Right hindlimb (tissue), 1 donor: ENCODE measurements at places on chromosomes 3 and 15.

GRCh38 chr15:94064676-94065313 lies 166.6 kb upstream of the MCTP2 start:
- no peak for DNase-seq

DNA sequence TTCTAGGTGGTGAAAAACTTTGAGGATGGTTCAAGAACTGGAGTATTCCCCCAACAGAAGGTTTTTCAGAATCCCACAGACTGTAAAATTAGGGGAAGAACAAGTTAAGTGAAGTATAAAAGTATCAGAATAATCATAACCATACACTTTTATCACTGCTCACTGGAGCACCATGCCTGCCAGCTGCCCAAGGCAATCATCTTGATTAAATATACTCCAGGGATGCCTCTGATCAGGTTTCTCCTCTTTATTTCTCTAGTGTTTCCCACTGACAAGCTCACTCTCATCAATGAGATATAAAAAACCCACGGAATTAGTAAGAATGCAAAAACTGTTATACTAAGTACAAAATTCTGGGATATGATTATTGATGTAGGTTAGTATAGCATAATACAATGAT lies 108.0 kb downstream of the STAG1 start:
- DNase-seq = no peak

DNA sequence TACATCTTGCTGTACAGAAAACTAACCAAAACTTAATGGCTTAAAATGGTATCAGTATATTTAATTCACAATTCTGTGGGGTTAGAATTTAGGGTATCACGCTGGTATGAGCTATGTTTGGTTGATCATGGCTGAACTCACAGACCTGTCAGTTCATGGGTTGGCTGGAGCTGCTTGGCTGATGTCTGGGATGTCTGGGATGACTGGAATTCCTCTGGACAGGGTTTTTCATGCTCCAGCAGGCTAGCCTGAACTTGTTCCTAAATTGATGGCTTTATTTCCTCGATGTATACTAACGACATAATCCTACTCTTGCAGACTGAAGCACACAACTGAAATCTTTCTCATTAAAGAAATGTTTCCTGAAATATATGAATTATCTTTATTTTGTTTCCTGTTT lies 338.9 kb upstream of the GBE1 start:
- no peak for DNase-seq

DNA sequence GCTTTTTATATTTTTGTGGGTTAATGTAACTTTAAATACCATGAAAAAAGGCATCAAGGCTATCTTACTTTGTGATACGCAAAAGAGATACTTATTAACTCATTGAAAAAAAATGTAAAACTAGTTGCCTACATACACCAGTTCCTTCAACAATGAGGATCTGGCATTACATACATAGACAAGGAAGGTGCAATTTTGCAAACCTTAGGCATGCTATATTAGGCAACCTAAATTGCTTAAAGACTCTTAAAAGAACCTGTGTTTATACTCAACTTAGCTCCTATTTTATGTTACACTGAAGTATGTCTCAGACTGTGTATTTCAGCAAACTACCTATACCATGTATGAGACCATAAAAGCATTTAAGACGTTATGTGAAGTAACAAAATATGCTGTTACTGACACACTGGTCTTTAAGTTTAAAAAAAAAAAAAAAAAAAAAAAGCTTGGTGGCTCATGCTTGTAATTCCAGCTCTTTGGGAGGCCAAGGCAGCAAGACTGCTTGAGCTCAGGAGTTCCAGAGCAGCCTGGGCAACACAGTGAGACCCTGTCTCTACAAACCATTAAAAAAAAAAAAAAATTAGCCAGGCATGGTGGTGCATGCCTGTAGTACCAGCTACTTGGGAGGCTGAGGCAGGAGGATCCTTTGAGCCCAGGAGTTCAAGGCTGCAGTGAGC lies 9.1 kb downstream of the TASOR start:
- no peak for DNase-seq

- no peak for DNase-seq
Observed at GRCh38 chr3:111668888-111669488, 73.8 kb upstream of the ZBED2 start.
